ENCODE measurements at places on chromosomes 6 and 20.

DNA sequence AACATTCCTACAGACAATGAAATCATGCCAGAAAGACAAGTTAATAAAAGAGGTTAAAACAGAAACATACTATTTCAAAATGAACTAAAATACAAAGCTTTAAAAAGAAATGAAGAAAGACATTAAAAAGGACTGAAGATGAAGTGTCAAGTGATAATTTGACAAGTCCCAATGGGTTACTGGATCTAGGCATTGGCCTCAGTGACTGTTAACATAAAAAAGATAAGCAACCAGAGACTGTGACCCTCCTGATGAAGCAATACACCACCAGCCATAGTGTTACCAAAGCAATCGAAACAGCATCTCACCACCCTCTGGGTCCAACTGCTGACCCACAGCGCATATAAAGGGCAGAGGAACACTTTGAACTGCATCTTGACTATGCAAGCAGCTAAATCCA, 130.3 kb downstream of the FIG4 start:
- DNase-seq: no peak

DNA sequence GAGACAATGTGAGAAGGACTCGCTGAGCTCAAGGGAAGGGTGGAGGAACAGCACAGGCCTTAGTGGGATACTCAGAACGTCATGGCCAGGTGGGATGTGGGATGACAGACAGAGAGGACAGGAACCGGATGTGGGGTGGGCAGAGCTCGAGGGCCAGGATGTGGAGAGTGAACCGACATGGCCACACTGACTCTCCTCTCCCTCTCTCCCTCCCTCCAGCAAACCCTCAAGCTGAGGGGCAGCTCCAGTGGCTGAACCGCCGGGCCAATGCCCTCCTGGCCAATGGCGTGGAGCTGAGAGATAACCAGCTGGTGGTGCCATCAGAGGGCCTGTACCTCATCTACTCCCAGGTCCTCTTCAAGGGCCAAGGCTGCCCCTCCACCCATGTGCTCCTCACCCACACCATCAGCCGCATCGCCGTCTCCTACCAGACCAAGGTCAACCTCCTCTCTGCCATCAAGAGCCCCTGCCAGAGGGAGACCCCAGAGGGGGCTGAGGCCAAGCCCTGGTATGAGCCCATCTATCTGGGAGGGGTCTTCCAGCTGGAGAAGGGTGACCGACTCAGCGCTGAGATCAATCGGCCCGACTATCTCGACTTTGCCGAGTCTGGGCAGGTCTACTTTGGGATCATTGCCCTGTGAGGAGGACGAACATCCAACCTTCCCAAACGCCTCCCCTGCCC, 1.7 kb downstream of the TNF start:
- DNase-seq: no peak

GRCh38 chr20:63701051-63701328, 4.5 kb downstream of the TNFRSF6B start:
- DNase-seq: no peak

DNA sequence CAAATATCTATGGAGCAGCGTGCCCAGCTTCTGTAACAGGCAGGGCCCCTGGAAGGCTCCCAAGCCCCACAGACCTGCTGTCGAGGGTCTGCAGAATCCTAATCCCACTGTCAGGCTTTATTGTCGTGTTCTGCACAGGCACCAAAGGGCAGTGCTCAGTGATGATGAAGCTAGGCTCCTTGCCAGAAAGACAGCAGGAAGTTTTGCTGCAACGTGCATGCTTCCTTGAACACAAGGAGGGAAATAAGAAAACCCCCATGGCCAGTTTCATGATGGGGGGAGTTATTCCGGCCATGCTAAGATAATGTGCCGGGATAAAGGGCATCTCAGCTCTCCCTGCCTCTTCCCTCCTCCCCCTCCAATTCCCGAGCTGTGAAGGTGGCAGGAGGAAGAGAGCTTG, 109.4 kb upstream of the KCNG1 start:
- no peak for DNase-seq

- DNase-seq: no peak
Measured at GRCh38 chr20:79565-79964, 7.9 kb upstream of the DEFB125 start.

- no peak for DNase-seq
Measured at GRCh38 chr20:10590950-10591671, 82.7 kb downstream of the JAG1 start.

DNA sequence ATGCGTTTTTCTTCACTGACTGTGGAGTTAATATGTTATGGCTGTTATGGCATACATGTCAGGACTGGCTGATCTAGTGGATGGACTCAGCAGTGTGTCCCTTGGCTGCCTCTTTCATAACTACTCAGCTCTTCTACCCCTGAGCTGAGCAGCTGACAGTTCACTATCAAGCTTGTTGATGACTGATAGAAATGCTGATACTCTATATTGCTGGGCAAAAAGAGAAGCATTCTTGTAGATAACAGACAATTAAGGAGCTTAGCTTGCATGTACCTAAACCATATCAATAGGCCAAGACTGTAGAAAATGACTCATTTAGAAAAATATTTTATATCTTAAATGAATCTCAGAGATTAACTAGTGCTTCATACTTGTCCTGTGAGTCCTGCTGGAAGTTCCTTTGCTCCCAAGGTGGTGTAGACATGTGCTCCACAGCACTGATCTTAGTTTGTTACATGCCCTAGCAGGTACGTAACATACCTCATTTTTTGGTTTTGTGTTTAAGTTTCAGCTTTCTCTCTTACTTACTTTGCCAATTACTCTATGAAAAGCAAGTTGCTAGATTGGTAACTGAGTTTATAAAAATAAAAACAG, 236.9 kb downstream of the GMDS start:
- no peak for DNase-seq

- DNase-seq: no peak
Measured at GRCh38 chr6:137804637-137805036, 62.4 kb upstream of the TNFAIP3 start.

DNA sequence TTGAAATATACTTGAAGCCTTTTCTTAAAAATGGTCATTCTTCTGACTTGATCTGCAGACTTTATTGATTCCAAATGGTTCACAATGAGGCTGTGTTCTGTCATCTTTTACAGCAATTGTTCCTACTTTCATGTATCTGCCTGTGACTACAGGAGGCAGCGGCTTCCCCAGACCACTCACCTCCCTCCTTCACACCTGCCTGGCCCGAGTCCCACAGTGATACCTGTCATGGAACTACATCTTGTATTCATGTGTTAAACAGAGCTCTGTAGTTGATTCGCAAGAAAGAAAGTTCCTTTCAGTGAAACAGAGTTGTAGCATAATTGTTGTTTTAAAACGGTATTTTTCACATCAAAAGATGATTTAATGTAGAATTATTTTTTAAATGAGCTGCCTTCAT, 673.5 kb upstream of the AGPAT4 start:
- no peak for DNase-seq

- no peak for DNase-seq
Measured at GRCh38 chr20:57504411-57504810, 20.5 kb downstream of the CTCFL start.

DNA sequence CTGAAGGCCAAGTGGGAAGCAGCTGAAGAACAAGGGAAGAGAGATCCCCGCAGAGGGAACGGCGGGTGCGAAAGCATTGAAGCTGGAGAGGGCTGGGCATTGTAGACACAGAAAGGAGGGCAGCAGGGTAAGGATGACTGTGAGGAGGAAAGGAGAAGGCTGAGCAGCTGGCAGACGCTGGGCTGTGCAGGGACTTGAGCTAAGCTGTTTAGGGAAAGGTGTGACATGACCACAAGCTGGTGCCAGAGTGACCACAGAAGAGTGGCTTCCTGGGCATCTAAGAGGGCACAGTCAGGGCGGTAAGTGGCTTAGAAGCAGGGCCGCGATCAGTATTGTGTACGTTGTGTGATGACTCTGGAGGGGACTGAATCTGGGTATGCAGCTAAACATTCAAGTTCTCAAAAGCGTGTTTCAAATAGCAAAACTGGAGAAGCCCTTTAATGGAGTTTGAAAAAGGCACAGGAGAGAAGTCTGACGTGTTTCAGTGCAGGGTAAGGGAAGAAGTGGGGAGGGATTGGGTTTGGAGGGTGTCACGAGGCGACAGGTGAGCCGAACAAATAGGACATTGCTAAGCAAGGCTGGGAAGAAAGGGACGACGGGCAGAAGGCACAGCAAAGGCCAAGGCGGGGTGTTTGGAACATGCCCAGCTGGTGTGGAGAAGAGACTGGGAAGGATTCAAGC, 46.1 kb upstream of the ARFGEF2 start:
- no peak for DNase-seq

GRCh38 chr6:155080881-155081845, 86.0 kb downstream of the TIAM2 start:
- DNase-seq: no peak

- DNase-seq: no peak
Measured at GRCh38 chr6:160028487-160029275, 59.8 kb downstream of the IGF2R start.

GRCh38 chr6:708237-708598, 15.3 kb upstream of the EXOC2 start:
- DNase-seq: no peak

DNA sequence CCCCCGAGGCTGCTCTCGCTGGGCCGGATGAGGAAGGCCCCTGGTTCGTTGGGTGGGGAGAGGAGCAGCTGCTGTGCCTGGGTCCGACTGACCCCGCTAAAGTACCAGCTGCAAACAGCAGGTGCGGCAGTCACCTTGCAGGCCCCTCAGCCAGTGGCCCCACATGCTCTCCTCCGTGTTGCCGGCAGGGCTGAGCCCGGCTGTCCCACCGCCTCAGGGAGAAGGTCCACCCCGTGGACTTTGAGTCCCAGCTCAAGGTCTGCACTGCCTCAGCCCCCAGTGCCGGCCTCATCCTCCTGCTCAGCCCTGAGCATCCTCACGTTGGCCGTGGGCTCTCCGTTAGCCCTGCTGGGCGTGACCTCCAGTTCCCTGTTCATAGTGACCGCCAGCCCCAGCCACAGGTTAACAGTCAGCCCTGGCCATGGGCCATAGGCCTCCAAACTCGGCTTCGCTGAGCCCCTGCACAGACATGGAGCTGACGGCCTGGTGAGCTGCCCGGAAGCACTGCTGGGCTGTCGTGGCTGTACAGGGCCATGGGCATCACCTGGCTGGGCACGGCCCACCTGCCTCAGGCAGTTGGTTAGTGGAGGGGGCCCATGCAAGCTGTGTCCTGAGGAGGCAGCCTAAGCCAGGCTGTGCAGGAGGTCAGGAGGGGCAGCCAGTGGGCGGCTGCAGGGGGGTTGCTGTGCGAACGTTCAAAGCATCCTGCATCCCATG, 3.1 kb downstream of the SRMS start:
- no peak for DNase-seq

DNA sequence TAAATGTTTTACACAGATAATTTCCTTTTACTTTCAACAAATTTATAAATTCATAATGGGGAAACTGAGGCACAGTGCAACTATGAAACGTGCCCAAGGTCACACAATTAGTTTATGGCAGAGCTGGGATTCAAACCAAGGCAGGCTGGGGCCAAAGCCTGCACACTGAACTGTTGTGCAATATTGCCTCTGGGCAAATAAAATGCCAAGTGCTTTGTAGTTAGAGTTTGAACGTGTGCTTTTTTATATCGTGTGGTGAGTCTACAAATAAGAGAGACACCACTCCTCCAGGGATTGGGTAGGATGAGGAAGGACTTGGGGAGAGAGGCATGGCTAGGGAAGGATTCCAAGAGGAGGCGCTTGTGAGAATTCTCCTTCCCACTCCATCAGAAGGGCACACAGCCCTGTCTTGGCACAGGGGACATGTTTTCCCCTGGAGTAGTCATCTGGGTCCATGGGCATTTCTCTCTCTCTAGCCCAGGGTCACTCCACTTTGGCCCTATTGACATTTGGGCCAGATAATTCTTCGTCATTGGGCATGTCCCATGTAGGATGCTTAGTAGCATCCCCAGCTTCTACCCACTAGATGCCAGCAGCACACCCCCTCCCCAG, 2.8 kb upstream of the CDH22 start:
- no peak for DNase-seq

- DNase-seq: no peak
Measured at GRCh38 chr20:42945234-42945994, 244.3 kb downstream of the PTPRT start.

GRCh38 chr6:155177363-155177961, 86.4 kb upstream of the CLDN20 start:
- no peak for DNase-seq

DNA sequence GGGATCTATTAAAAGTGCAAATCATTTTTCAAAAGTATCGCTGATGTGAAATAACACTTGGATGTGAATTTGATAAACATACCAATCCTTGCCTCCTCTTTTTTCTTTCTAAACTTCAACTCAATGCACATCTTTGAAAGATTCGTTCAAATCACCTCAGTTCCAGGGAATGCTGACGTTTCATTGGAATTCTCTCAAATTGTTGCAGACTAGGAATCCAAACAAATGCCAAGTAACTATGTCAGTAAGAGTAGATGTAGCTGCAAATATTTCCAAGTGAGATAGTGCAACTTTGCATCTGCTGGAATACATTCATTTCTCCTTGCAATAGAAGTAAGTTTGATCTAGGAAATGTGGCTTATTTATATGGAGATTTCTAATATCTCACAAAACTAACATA, 220.7 kb downstream of the FUT9 start:
- DNase-seq: no peak

GRCh38 chr6:159444056-159444760, 248.8 kb downstream of the SOD2 start:
- no peak for DNase-seq

DNA sequence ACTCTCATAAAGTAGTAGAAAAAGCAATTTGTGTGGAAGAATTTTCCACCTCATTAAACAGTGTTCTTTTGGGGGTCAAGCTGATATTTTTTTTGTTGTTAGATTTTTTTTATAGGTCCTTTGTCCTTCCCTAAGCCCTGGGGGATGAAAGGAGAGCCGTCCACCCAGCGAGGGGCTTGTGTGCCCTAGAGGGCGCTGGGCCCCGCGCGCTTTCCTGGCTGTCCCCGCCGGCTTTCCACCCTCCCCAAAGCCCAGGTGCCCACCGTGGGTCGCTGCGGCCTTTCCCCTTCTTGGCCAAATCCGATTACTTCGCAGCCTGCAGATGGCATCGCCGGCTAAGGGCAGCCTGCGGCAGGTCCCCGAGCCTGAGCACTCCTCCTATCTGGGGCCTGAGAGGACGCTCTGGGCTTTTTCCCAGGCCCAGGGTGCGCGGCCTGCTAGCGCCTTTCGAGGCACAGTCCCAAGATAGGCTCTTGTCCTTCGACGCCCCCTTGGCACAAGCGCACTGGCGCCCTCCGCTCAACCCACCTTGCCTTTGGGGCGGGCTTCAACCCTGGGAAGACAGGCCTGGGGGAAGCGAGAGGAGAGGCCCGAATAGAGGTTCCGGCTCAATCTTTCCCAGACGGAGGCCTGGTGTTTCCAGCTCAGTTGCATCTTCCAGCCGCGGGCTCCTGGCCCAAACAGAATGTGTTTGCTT, 33.6 kb downstream of the TFAP2A start:
- no peak for DNase-seq
